ENCODE measurements at places on chromosomes 12 and 14. TPM values are rescaled to one million over a fixed set of nuclear protein-coding genes. Genes with fewer than 3 reads are reported as not detected.

- DNase-seq: no peak
These were observed 9.8 kb downstream of the SLC38A1 start for GRCh38 chr12:46259071-46259470.

Gene SERPINA10
- total RNA-seq: not detected

- peak; percentile 29 for DNase-seq
These were observed 1.7 kb upstream of the C12orf43 start for GRCh38 chr12:121017966-121018491.

GRCh38 chr12:56248711-56249110 is 9.5 kb downstream of the ANKRD52 start:
- no peak for DNase-seq

DNA sequence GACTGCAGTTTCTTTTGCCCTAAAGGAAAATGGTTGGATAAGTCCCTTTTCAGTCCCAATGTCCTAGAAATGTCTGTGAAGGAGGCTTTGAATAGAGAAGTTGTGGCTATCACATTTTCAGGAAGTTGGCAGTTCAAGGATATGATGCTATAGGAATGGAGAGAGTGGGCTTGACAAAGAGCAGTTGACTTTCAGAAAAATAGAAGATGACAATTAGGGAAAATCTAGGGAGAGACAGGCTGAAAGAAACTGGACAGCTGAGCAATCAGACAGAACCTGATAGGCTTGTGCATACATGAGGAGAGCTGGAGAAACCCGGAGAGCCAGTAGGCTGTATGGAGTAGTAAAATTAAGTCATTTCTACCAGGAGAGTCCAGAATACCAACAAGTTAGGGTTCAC is 50.5 kb downstream of the LMNTD1 start:
- no peak for DNase-seq

DNA sequence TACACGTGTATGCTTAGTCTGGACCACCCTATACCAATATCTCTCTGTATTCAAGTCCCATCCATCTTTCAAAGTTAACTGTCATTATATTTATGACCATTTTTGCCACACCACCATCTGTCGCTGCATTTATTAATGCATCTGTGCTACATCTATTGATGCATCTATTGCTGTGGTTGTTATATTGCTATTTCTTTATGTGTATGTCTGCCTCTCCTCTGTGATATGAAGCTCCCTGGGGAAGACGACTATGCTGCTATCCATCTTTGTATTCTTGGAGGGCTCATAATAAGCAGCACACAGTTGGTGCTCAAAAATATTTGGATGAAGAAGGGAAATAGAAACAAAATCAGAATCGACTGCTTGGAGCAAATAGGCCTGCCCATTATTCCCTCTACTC is 357.6 kb downstream of the RPS29 start:
- DNase-seq: no peak

GRCh38 chr12:31504625-31505222 is 86.2 kb downstream of the DENND5B start:
- no peak for DNase-seq

Gene NUMB
- 126 TPM for total RNA-seq

DNA sequence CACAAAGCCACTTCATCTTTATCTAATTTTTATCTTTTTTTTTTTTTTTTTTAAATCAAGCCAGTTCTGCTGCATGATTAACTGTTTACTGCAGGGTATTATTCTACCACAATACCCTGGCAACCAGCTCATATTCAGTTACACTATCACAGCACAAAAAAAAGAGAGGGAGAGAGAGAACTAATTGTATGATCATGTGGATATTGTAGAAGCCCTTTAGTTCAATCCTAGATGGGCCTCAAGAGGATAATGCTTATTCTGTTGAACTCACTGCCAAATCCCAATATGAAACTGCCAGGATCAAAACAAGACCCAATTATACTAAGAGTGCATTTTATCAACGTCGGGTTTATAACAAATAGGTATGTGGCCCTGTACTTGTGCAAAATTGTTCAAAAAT is 51.5 kb downstream of the MED13L start:
- DNase-seq: no peak

GRCh38 chr14:31201111-31201510 is 6.5 kb downstream of the HECTD1 start:
- no peak for DNase-seq

- DNase-seq: peak; percentile 93
These were observed 93.8 kb downstream of the RFLNA start for GRCh38 chr12:124388679-124389137.

Gene PLD4
- 6.1 TPM for total RNA-seq

Gene PGF
- 21.3 TPM for total RNA-seq

Gene PPP1R36
- total RNA-seq: 1.4 TPM

Gene PPFIBP1
- 122 TPM for total RNA-seq

- DNase-seq: no peak
These were observed 183.8 kb upstream of the ATP2B1 start for GRCh38 chr12:89892436-89892835.

- no peak for DNase-seq
These were observed 196.4 kb upstream of the G2E3 start for GRCh38 chr14:30362369-30363218.

GRCh38 chr14:105484069-105484996 is 2.4 kb upstream of the CRIP1 start:
- DNase-seq: no peak

- no peak for DNase-seq
These were observed 207.9 kb downstream of the BMP4 start for GRCh38 chr14:53748691-53749090.

Gene OR4E2
- not detected for total RNA-seq

GRCh38 chr14:99725774-99726537 is 41.9 kb downstream of the CYP46A1 start:
- no peak for DNase-seq

DNA sequence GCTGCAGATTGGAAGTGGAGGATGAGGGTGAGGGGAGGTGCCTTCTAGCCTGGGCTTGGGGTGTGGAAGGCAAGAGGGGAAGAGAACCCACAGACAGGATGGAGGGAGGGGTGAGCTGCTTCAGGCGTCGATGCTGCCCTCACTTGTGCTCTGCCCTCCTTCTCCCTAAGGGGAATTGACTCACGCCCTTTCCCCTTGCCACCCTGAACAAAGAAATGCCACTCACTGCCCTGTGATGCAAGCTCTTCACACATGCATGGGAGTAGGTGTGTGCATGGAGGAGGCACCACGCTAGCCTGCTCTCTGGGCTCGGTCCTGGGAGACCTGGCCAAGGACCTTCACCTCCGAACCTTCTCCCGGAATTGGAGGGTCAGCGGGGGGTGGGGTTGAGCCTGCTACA is 35.7 kb upstream of the PRMT8 start:
- no peak for DNase-seq

- no peak for DNase-seq
These were observed 34.2 kb upstream of the FOXN3 start for GRCh38 chr14:89451229-89451628.

GRCh38 chr12:124397807-124398577 is 103.1 kb downstream of the RFLNA start:
- DNase-seq: no peak

GRCh38 chr12:113990250-113991223 is 24.4 kb upstream of the RBM19 start:
- DNase-seq: no peak

Gene RDH16
- 0.46 TPM for total RNA-seq

Gene FOXG1
- not detected for total RNA-seq

DNA sequence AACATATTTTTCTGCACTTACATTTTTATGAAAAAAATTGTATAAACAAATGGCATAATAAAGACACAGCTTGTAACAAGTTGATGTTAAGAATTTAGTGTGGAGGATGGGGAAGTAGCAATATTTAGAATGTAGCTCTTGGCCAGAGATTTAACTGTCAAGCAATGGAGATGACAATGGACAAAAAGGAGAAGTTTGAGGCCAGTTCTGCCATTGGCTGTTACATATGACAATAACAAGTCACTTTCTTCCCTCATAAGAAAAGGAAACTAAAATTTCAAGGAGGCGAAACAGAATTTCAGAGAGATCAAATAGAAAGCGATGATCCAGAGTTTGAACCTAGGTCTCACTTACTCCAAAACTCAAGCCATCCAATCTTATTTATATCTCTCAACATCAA is 122.8 kb upstream of the CCDC175 start:
- DNase-seq: no peak

- no peak for DNase-seq
These were observed 58.0 kb downstream of the DIP2B start for GRCh38 chr12:50562520-50563433.

DNA sequence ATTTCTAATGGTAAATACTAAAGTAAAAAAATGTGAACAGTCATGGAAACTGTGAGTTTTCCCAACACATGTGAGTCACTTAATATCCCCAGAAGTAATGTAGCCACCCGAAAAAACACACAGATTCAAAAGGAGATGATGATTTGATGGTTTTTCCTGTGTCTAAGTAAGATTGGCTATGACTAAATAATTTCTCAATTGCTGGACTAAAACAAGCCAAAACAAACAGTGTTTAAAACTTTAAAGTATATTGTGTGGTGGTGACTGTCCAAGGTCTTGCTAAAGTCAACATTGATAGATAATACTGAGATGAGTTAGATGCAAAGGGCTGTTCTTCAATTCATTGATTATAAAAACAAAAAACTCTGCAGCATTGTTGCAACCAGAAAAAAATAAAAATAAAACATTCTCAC is 89.6 kb upstream of the SOX5 start:
- no peak for DNase-seq

GRCh38 chr12:97941686-97942354 is 479.2 kb downstream of the RMST start:
- DNase-seq: no peak

- DNase-seq: peak; percentile 85
These were observed 1.4 kb downstream of the IFFO1 start for GRCh38 chr12:6554168-6555017.

DNA sequence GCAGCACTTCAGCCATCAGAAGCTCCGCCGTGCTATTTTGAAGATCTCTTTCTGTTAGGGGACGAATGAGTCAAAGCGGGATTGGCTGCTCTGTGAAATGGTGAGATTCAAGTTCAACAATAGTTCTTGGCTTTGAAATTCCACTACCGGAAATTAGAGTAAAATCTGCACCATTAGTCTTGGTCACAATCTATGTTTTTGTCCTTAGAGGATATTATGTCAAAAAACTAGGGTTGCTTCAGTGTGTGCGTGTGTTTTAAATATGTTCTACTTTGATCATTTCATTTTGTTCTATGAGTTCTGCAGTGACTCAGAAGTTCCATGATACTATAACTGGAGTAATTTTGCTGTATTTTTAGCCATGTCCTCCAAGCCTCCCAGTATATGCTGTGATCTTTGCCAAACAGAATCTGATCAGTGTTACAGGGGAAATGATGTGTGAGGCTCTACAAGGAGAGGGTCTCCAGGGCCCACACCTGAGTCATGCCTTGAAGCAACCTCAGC is 22.6 kb downstream of the GPHB5 start:
- no peak for DNase-seq

GRCh38 chr14:89399157-89399556 is 17.9 kb downstream of the FOXN3 start:
- DNase-seq: no peak

DNA sequence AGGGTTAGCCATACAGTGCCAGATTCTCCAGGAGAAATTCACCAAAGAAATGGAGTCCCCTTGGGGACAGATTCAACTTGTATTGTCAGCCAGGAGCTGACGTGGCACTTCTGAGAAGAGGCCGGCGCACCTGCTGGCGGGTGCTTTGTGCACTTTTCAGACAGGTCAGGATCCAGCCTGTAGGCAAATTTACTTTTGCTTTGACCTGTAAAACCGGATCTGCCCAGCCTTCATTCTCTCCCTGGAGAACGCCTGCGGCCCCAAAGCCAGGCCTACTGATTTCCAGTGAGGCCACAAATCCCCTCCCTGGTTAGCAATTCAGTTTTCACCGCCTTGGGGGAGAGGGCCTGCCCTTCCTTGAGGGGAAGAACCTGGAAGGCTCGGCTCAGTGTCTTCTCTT is 17.4 kb downstream of the P2RX4 start:
- DNase-seq: no peak

GRCh38 chr12:123267991-123268843 is 3.4 kb downstream of the CDK2AP1 start:
- peak; percentile 31 for DNase-seq

DNA sequence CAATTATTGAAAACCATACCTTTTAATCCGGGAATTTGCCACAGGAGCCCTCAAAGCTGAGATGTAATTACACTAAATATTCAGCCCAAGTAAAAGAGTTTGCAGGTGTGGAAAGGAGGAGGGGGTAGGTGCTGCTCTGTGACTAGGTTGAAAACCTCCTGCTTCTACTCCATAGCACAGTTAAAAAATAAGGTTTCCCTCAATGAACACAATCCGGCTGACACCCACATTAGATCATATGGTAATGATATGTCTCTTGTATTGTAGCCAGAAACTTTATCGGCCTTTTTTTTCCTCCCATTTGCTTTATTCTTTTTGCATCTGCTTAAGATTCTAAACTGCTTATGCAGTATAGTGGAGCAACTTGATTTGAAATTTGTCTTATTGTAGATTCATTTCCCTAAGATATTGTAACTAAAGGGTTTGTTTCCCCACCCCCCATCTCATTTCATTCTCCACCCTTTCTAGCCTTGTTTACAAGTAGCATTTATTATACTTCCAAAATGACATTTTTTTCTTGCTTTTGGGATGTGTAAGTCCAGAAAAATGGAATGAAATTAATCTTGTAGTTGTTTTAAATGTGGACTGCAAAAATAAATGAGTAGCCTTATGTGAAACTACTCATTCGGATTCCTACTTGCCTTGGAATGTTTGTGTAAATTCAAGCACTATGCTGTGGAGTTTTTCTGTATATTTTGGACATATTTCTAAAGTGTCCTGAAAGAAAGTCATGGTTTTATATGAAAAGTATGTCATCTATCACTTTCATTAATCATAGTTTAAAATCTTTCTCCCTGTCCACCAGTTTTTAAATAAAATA is at the start of gene DCN:
Gene DCN (minus strand): TSS at position 182 of the 820 bp plus-strand sequence. CDS start 4,265 bp downstream, outside the sequence.
- DNase-seq: no peak

GRCh38 chr12:10362325-10362724 is 27.5 kb downstream of the KLRK1 start:
- no peak for DNase-seq

- no peak for DNase-seq
These were observed 9.2 kb upstream of the PYROXD1 start for GRCh38 chr12:21428241-21428640.

Measured in upper lobe of left lung (tissue), 6 donors.